ENCODE measurements at places on chromosomes 1 and 21. TPM values are rescaled to one million over a fixed set of nuclear protein-coding genes. Genes with fewer than 3 reads are reported as not detected.

DNA sequence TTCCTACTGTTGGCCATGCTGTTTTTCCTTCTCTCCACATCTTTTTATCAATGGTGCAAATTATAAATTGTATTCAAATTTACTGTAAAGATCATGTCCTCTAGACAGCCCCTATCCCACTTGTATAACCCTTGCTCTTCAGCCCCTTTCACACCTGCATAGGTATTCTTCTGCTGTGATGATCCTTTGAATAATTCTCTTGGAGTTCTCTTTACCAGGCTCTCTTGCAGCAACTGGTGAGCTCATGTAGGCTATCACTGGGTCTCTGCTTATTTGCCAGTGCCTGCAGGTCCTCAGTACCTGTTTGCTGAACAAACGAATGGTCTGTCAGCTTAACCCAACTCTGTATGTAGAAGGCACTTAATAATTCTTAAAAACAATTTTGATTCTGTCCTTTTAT is 8.2 kb downstream of the PTPRC start:
- DNase-seq = no peak

- DNase-seq = no peak
Measured at GRCh38 chr1:14980621-14981218, 172.8 kb upstream of the TMEM51 start.

The VWA1 gene
- 39.8 TPM for polyA plus RNA-seq

GRCh38 chr1:41631154-41631553 is 146.7 kb upstream of the EDN2 start:
- DNase-seq = no peak

DNA sequence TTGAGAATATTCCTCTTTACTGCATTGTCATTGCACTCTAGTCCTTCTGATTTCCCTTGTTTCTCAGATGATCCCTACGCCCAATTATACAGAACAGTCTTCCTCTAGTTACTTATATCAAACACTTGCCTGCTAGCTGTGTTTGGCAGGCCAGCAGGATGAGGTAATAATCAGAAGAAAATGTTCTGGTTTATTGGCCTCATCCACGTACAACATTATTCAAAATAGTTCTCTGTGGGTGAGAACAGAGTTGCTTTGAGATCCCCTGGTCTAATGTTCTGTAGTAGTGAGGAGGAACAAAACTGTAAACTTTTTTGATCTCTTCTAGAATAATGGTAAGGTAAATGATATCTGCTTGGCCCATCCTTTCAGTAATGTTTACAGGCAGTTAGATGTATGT is 22.3 kb upstream of the C1orf105 start:
- DNase-seq = no peak

The LCE2B gene
- polyA plus RNA-seq = not detected

The ANXA9 gene
- 15.3 TPM for polyA plus RNA-seq

DNA sequence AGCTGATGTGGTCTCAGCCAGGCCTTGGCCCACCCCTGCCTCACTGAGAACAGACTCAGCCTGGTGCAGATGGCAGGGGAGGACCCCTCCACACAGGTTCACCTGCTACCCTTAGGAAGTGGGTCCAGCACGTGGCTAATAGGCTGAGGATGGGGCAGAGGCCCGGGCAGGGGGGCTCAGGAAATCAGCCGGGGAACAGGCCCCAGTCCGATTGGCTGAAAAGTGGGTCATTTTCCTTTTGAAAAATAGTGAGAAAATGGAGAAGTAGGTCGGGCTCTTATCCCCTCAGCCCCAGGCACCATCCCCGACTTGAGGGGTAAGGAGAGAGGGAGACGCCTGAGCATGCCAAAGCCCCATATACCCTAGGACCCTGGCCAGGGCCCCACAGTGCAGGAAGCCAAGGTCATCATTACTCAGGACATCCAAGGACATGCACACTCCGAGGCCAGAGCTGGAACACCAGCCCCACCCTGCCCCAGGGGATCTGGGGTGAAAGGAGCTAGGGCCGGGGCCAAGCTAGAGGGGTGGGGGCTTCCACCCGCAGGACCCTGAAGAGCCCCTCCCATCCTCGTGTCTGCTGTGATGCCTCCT is 11.0 kb downstream of the DLGAP3 start:
- no peak for DNase-seq

DNA sequence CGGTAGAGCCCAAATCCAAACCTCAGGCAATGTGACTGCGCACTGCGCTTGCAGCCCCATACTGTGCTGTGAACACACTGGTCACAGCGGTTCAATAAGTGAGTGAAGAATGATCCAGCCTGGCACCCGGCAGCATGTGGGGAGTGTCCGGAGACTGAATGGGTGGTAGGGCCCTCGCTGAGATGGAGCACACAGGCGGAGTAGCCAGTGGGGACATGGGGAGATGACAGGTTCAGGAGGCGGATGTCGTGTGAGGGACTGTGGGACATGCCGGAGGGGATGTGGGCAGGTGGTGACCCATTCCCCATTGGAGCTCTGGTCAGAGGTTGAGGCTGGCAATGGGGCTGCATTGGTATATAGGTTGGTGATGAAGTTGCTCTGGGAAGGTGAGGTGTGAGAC is 5.6 kb downstream of the SRARP start:
- no peak for DNase-seq

The C1orf87 gene
- 0.27 TPM for polyA plus RNA-seq

DNA sequence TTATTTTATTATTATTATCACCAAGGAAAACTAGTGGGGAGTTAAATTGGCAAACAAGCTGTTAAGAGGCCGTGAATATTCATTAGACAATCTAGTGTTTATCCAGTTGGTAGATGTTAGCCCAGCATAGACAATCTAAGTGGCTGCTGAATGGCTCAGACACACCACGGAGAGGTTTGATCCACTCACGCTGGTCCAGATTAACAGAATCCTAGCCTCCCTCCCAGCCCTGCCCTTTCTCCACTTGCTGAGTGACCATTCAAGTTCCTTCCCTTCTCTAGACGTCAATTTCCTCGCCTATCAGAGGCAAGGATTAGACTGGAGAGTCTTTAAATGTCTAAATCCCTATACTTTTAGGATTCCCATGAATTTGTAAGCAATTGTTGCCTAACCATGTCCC is 80.1 kb downstream of the RRAGC start:
- DNase-seq = no peak

- no peak for DNase-seq
Measured at GRCh38 chr1:187626056-187626455, 797.3 kb downstream of the PLA2G4A start.

DNA sequence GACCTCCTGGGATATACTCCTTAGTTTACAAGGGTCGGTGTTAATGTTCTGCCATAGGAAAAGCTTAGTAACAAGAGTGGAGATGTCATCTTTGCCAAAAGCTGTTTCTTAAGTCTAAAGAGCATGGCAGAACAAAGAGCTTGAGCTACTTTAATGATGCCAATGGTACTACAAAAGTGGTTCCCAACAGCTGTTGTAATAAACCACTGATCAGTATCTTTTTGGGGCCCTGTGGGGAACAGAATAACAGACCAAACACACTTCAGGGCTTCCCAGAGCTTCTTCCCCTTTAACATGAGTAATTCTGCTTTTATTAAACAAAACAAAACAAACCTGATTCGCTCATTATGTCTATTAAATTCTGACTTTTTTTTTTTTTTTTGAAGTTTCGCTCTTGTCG is 116.3 kb downstream of the NCAM2 start:
- no peak for DNase-seq

GRCh38 chr21:36175771-36176565 is 19.3 kb downstream of the DOP1B start:
- no peak for DNase-seq

DNA sequence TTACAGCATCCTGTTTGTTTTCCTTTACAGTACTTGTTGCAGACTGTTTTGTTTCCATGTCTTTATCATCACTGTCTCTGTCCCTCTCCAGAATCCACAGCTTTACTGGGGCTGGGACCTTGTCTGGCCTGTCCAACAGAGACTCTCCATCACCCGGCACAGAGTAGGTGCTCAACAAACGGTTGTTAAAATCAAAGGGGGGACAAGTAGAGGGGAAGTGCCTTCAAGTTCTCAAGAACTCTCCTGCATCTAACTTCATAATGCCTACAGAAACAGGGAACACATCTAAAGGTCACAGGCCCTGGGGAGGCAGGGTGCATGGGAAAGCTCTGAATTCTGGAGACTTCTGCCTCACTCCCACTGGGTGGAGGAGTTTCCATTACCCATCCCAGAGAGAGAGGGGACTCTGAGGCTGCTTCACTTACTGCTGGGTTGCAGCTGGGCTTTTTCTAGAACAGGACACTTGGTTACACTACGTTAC is 2.3 kb upstream of the ECE1 start:
- DNase-seq = no peak

DNA sequence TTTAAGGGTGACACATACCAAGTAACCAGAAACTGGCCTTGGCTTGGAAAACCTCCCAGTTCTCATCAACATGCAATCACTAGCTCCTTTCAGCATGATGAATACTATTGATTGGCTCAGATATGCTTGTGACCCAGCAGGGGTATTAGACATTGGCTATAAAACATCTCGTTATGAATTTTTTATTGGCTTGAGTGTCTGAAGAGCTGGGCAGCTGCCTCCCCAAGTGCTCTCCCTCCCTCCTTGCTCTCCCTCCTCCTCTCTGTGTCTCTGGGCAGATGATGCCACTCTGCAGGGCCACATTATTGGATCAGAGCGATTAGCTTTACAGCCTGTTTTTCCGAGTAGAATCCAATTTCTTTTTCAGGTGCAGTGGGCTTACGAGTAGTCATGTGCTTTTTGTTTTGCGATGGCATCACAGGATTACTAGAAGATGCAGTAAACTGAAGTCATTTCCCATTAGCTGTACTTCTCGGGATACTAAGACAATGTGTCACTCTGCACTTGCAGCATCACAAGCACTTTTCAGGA is 79.3 kb upstream of the ATF3 start:
- DNase-seq = no peak

DNA sequence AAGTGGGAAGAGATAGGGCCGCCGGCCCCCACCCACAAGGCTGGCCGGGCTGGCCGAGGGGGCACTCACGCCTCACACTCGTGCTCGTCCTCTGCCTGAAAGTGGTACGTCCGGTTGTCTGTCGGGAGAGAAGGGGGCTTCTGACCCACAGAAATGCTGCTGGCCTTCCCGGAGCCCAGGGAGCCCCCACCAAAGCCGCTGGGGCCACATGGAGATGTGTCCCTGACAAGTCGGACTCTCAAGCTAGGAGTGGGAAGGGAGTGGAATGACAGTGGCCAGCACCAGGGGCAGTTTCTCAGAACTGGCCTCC is 12.8 kb upstream of the TCEA3 start:
- DNase-seq = no peak

GRCh38 chr1:199157494-199157893 is 518.7 kb downstream of the PTPRC start:
- no peak for DNase-seq

The SLC35F3 gene
- polyA plus RNA-seq = 0.69 TPM

- DNase-seq = no peak
Measured at GRCh38 chr1:43322506-43322905, 15.1 kb upstream of the MPL start.

DNA sequence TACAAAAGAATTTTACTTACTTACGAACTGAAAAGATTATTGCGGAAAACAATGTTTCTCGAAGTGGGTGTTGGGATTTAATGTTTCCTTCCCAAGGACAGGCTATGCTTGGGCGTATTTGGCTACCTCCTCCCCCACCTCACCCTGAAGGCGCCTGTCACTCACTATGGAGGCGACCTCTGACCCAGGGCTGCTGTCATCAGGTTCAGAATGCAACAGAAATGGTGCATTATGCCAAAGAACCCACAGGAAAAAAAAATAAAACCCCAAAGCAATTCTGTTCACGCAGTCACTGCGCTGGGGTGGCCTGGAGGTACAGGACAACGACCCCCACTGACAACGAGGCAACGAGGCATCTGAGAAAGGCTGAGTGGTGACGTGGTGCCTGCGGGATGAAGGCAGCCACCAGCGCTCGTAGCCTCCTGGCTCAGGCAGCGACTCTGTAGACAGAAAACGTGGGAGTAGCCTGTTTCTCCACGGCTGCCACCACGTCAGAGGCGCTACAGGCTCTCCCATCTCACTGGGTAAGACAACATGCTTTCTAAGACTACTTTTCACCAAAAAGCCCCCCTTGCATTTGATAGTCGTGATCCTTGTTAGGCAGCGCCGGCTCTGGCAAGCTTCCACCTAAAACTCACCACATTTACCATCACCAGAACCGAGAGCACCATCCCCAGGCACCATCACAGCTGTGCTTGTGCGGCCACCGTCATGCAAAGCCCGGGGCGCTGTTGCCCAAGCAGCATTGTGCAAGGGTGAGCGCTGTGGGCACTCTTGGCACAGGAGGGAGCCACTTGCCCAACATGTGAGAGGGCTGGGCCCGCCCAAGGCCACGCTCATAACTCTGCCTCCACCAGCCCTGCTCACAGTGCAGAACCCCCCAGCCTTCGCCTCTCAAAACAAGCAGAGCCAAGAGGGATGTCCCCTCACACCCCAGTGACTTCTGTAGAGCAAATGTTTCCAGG is 14.3 kb downstream of the NADK start:
- DNase-seq = no peak

DNA sequence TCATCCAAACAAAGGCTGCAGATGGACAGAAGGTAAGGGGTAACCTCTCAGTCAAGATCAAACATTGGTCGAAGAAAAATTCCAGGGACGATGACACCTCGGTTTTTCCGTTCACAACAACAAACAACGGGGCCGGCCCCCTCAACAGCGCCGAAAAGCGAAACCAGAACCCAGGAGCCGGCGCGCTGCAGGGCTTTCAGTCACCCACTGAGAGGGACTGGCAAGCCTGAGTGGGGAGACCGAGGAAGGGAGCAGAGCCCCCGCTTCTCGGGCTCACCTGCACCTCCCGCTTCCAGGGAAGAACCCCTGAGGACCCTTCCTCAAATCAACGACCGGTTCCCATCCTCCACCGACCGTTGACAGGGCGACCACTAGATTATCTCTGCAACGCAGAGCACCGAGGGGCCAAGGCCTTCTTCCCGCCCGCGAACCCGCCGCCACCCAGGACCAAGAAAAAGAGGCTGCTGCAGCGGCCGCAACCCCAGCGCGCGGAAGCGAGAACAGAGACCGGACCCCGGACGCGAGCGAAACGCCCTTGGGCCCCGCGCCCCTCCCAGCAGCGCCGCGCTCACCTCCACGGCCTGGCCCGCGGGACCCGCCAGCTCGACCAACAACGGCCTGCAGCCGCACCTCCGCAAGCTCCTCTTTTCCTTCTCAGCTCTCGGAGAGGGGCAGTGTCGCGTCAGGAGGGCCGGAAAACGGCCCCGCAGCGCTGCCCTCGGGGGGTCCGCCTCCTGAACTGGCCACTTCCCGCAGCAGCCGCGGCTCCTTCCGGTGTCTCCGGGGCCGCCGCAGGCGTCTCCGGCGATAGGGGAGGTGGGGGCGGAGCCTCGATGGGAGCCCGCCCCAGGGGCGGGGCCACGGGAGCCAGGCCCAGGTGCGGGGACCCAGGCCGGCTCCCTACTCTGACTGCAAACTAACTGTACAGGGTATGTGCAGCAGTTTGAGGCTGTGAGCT is at the start of gene USP33:
Gene USP33, minus strand, starts transcription at position 782 of the 958 bp plus-strand sequence. CDS start 18,155 bp downstream, outside the sequence.
- peak; percentile 80 for DNase-seq

The OR6K3 gene
- polyA plus RNA-seq = 0.12 TPM
